ENCODE measurements at places on chromosomes 3 and 15.

DNA sequence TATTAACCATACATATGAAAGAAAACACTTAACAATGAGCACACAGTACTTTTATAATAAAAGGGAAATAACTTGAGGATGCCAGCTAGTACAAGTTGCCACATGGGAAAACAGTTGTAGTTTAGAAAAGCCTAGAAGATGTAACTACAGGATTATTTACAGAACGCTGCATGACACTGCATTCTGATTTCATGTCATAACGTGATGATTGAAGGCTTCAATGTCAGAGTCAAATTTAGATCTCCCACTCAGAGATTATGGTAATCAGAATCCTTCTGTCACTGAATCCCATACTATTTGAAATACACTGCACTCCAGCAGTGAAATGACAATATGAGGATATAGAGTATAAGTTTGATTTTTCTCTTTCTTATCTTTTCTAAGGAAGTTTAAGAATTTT lies 253.9 kb upstream of the LRRN1 start:
- no peak for DNase-seq

GRCh38 chr3:128804017-128804810 lies 75.2 kb upstream of the ACAD9 start:
- DNase-seq: peak; percentile 63

- no peak for DNase-seq
These were observed 89.3 kb downstream of the FOXP1 start for GRCh38 chr3:71494212-71494611.

- DNase-seq: no peak
These were observed 11.4 kb downstream of the ZIC1 start for GRCh38 chr3:147420353-147421183.

GRCh38 chr15:59649603-59650002 lies 7.7 kb downstream of the GTF2A2 start:
- DNase-seq: no peak

DNA sequence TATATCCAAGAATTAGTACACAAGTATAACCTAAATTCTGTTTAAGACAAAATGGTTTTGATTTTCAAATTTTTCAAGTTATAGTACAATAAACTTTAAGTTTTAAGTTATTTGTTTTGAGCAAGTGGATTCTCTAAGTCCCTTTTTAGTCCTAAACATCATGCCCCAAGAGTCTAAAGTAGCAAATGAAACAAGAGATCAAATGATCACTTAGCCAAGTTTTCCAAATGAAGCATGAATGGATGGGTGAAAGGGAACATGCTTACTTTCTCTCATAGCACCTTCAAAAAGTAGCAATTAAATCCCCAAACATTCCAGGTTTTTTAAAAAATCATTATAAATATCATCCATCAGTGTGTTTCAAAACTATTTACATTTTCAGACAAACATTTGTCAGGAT lies 19.5 kb downstream of the DLG1 start:
- DNase-seq: no peak

- DNase-seq: no peak
These were observed 130.0 kb downstream of the ASB7 start for GRCh38 chr15:100732211-100733055.

DNA sequence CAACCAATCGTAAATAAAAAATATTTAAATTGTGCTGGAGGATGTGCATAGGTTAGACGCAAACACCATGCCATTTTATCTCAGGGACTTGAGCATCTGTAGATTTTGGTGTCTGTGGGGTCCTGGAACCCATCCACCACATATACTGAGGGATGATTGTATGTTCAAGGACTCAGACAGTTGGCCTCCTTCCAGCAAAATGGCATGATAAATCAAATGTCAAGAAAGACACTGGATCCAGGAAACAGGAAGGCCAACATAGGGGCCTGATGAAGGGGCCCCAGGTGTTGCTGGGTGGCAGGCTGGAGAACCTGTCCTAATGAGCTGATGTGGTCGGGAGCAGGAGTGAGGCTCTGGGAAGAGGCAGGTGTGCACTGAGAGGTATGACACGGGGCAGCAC lies 289.5 kb downstream of the GABRG3 start:
- no peak for DNase-seq

- DNase-seq: no peak
These were observed 162.6 kb downstream of the P2RY1 start for GRCh38 chr3:152997526-152997925.

GRCh38 chr3:178513546-178514380 lies 22.5 kb upstream of the KCNMB2 start:
- DNase-seq: no peak

- DNase-seq: no peak
These were observed 8.1 kb downstream of the INSYN1 start for GRCh38 chr15:73745073-73745472.

DNA sequence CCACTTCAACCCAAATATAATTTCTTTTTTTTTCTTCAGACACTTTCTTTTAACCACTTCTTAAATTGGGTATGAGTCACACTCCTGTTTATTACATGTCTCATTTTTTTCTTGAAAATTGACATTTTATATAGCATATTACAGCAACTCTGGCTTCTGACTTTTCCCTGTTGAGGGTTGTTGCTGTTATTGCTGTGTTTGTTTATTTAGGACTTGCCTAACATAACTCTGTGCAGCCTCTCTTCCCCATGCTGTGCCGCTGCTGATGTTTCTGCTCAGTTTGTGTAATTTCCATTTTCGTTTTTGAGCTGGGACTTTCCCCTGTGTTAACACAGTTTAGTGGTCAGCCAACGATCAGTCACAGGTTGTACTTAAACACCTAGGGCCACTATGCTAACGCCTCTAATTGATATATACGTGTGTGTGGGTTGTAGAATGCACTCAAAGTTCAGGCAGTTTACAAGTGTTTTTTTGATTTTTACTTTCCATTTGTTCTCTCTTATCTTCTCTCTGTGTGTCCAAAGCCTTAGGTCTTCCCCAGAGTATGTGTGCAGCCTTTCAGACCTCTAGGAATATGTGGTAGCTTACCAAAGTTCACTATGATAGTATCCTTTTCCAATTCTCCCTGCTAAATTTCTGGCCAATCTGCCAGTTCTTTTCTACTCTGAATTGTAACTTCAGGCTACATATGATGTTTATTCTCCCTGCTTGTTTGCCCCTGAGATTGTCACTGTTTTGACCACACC lies 337.2 kb downstream of the ZBTB20 start:
- DNase-seq: peak; percentile 14

GRCh38 chr15:68921926-68922325 lies 8.4 kb upstream of the SPESP1 start:
- no peak for DNase-seq

- no peak for DNase-seq
These were observed 7.0 kb downstream of the CHAC1 start for GRCh38 chr15:40960151-40960885.

DNA sequence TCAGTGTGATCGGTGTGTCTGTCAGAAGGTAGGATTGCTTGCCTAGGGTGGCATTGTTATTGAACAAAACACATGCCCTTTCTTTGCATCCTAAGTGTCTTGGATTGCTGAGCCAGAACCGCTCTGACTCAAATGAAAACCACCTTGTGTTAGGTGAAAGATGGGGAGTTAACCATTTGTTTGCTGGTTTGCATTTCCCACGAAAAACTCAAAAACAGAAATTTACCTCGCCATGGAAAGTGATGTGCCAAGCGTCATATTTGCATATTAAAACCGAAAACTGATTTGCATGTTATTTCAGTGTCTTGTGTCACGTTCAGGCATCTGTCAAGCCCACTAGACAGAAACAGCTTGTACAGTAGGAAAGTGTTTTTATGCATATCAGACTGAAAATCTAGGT lies 474.6 kb upstream of the TPRG1 start:
- no peak for DNase-seq

DNA sequence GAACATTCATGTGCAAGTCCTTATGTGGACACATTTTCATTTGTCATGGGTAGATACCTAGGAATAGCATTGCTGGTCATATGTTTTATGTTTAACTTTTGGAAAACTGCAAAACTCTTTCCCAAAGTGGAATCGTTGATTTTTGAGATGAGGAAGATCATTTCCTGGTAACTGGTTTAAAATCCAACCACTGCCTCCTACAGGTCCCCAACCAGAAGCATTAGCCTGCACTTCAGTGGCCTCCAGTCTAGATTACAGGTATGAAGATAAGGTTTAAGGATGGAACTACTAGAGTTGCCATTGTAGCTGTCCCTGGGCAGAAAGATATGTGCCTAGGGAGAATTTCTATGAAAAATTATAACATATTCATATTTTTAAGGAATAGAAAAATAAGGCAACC lies 48.7 kb upstream of the BHLHE40 start:
- DNase-seq: no peak

DNA sequence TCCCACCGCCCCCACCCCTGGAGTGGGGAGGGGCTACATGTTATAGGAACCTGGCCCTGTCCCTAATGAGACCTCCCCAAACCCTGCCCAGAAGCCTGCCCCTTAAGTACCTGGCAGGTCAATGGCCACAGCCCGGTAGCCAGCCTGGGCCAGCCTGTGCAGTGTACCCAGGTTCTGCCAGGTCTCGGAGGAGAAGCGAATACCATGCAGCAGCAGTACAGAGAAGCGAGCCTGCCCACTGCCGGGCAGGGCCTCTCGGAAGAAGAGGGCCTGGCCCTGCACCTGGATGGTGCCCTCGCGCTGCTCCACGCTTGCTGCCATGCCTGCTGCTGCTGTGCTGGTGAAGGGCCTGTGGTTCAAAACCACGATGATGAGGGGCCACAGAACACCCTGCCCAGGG lies 2.5 kb downstream of the ABHD14B start:
- no peak for DNase-seq

- no peak for DNase-seq
These were observed 65.3 kb downstream of the CHAC1 start for GRCh38 chr15:41018534-41018933.

DNA sequence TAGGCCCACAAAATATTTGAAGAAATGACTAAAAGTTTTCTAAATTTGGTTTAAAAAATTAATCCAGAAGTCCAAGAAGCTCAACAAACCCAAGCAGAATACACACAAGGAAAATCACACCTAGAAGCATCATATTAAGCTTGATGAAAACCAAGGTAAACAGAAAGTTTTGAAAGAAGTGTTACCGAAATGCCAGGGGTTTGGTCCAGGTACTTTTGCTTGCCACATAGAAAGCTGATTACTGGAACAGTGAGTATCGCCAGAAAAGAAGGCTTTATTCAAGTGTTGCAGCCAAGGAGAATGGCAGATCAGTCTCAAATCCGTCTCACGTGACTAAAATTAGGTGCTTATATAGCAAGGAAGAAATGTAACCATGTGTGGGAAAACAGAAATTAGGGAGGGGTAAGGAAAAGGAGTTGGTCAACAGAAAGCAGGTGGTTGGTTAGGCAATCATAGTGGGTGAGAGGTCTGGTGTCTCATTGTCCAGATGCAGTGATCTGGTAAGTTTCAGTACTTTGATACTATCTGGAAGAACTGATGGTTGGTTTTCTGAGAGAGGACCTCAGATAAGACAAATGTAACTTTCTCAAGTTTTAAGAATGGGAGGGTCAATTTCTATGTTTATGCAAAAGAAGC lies 96.9 kb upstream of the MYRIP start:
- no peak for DNase-seq

GRCh38 chr3:35505181-35505580 lies 134.1 kb upstream of the ARPP21 start:
- DNase-seq: no peak

DNA sequence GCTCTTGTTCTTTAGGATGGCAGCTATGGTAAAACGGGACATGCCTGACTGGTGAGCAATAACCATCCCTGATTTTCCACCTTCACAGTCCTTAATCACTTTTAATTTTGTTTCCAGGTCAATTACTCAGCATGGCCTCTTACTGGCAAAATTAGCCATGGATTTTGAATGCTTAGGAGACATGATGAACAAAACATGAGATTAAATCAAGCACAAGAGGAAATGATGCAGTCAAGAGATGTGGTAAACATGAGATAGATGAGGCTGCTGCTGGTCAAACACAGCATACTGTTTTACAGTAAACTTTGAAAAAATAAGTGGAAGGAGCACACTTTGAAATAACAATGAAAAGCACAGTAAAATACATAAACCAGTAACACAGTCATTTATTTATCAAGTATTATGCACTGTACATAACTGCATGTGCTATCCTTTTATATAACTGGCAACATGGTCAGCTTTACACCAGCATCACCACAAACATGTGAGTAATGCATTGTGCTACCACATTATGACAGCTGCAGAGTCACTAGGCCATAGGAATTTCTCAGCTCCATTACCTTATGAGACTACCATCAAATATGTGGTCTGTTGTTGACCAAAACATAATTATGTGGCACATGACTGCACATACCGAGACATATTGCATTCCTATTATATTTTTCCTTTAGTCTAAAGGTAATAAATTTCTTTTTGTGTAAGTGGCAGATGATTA lies 30.1 kb upstream of the ZNF502 start:
- no peak for DNase-seq

DNA sequence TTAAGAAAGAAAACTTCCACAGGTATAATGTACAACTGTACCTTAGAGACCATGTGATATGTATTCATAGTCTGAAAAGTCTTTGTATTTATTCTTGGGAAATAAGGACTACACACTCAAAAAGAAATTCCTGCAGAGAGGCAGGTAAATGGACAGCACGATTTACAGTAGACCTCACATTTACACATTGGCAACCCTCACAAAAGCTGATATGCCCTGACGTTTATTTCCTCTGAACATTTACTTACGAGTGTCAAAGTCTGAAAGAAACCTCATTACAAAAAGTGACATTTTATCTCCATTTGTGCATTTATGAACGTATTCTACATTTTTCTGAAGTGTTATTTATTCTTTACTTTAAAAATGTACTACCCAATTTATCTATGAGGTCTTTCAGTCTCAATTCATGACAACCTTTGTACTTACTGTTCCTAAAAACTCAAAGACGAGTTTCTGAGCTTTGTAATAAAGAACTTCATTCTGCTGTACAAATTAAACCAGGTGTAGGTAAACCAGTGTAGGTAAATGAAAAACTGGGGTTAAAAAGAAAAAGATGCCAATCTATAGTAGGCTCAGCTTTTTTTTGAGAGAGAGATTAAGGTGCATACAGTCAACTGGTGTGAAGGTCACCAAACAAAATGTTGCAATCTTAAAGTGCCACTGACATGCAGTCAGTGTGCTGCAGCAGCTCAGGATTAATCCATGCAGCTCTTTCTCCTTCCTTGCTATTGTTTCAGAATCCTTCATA lies 44.3 kb downstream of the THRB start:
- no peak for DNase-seq

- DNase-seq: no peak
These were observed 708.9 kb downstream of the NTRK3 start for GRCh38 chr15:87547470-87548181.

DNA sequence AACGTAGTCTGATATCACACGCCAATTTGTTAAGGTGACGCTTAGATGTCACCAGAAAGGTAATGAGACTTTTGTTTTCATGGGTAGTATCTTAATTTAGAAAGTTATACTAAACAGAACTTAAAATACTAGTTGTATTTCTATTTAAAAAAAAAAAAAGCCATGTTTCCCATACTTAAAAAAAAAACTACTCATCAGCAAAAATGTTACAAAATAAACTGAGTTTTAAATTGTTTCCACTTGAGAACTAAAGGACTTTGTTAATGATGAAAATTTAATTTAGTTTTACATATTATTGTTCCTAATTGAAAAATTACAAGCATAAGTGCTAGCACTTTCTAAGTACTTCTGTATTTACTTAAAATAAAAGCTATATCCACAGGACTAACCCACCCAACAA lies 300.8 kb upstream of the ATP11B start:
- DNase-seq: no peak
